ENCODE measurements at places on chromosomes 4 and X. TPM values are rescaled to one million over a fixed set of nuclear protein-coding genes. Genes with fewer than 3 reads are reported as not detected.

SATL1 gene
- total RNA-seq = not detected

HERC5 gene
- 1.2 TPM for total RNA-seq

SULT1B1 gene
- not detected for total RNA-seq

UNC5C gene
- total RNA-seq = 18.1 TPM

SSX4B gene
- not detected for total RNA-seq

IQCM gene
- not detected for total RNA-seq

P2RY8 gene
- total RNA-seq = not detected

BLTP1 gene
- total RNA-seq = 36.6 TPM
